Endothelial cell of coronary artery (primary cell): ENCODE measurements at places on chromosomes 5 and 9. TPM values are rescaled to one million over a fixed set of nuclear protein-coding genes. Genes with fewer than 3 reads are reported as not detected.

Gene NRG2
- 0.66 and 2.1 TPM in 2 replicates for total RNA-seq

Gene PHPT1
- total RNA-seq: 189 and 196 TPM in 2 replicates

Gene ARHGEF37
- total RNA-seq: 9.4 and 11.2 TPM in 2 replicates

Gene NUDCD2
- 5.6 and 11.0 TPM in 2 replicates for total RNA-seq

Gene SPTAN1
- 484 and 510 TPM in 2 replicates for total RNA-seq

Gene DIRAS2
- total RNA-seq: not detected in 2 replicates

Gene CCDC192
- not detected in 2 replicates for total RNA-seq

Gene ROPN1L
- total RNA-seq: 0.28 and 0.45 TPM in 2 replicates

Gene GPX3
- total RNA-seq: 3.8 and 5.1 TPM in 2 replicates

Gene GABRA6
- total RNA-seq: not detected in 2 replicates

Gene PDE4D
- total RNA-seq: 19.2 and 23.4 TPM in 2 replicates

Gene HAVCR2
- 0.19 TPM in 1 of 2 replicates, not detected in the other for total RNA-seq

Gene IFNB1
- not detected in 2 replicates for total RNA-seq

Gene ENTREP1
- total RNA-seq: 1.3 and 1.5 TPM in 2 replicates

Gene PKN3
- total RNA-seq: 16.6 and 18.5 TPM in 2 replicates

Gene KCNIP1
- not detected in 2 replicates for total RNA-seq

Gene FAM219A
- 12.2 and 16.9 TPM in 2 replicates for total RNA-seq

Gene LHX6
- 0.27 and 1.3 TPM in 2 replicates for total RNA-seq

Gene CCDC187
- not detected in 2 replicates for total RNA-seq
